ENCODE measurements at places on chromosomes 2 and 18.

- DNase-seq: no peak
These were observed 121.0 kb downstream of the RAPGEF4 start for GRCh38 chr2:172856606-172857005.

DNA sequence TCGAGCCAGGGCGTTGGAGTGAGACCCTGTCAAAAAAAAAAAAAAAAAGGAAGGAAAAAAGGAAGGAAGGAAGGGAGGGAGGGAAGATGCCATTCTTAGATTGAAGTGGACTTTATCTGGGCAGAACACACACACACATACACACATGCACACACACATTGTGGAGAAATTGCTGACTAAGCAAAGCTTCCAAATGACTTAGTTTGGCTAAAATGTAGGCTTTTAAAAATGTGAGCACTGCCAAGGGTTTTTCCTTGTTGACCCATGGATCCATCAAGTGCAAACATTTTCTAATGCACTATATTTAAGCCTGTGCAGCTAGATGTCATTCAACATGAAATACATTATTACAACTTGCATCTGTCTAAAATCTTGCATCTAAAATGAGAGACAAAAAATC is 564 bp upstream of the TTR start:
- no peak for DNase-seq

- no peak for DNase-seq
These were observed 23.7 kb downstream of the METTL4 start for GRCh38 chr18:2547477-2548087.

GRCh38 chr2:223297788-223298187 is 245.8 kb downstream of the KCNE4 start:
- no peak for DNase-seq

- no peak for DNase-seq
These were observed 241.4 kb downstream of the NCKAP5 start for GRCh38 chr2:133326652-133327397.

GRCh38 chr18:48542513-48543181 is 3.8 kb downstream of the CTIF start:
- DNase-seq: no peak

Data from activated CD8-positive, alpha-beta memory T cell treated with anti-CD3 and anti-CD28 coated beads for 4 hours (primary cell).